ENCODE measurements at places on chromosomes 3 and 15.

DNA sequence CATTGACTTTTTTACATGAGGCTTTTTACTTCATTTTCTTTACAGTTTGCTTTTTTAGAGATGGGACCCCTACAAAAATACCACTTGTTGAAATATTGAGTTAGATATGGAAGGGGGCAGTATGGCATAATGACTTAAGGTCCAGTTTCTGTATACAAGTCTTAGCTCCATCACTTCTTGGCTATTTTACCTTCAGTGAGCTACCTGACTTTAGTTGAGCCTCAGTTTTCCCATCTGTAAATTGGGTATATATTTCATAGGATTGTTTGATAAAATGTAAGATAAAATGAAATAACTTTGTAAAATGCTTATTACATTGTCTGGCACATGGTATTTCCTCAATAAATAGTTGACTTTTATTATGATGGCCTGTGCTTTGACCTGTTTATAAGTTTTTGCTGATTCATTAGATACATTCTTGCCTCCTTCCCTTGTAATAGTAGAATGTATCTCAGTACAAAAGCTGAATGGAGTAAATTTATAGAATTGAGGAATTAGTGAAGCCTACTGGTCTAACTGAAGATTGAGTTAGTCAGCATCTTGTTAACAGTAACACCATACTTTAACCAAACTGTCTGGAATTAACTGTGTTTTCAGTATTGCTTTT is 27.6 kb downstream of the TBC1D23 start:
- no peak for DNase-seq

DNA sequence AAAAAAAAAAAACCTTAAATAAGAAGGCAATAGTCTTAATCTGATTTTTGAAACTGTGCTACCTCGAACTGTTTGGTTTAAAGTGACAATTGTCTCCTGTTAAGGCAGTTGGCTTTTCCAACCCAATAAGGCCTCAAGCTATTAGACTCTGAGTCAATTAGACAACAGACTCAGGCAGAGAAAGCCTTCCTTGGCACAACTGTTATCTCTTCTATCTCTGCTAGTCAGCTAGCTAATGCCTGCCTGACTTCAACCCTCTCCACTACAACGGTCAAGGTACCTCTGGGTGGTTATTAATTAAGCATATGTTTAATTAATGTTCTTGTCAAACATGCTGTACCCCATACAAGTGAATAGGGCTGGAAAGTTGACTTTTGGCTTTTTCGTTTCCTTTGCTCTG is 110.2 kb upstream of the NLGN1 start:
- DNase-seq: no peak

GRCh38 chr3:114872588-114872987 is 274.5 kb downstream of the ZBTB20 start:
- DNase-seq: no peak

- no peak for DNase-seq
Measured at GRCh38 chr3:49329186-49329585, 10.7 kb downstream of the USP4 start.

- no peak for DNase-seq
Measured at GRCh38 chr3:76438971-76439370, 600.9 kb upstream of the ROBO2 start.

DNA sequence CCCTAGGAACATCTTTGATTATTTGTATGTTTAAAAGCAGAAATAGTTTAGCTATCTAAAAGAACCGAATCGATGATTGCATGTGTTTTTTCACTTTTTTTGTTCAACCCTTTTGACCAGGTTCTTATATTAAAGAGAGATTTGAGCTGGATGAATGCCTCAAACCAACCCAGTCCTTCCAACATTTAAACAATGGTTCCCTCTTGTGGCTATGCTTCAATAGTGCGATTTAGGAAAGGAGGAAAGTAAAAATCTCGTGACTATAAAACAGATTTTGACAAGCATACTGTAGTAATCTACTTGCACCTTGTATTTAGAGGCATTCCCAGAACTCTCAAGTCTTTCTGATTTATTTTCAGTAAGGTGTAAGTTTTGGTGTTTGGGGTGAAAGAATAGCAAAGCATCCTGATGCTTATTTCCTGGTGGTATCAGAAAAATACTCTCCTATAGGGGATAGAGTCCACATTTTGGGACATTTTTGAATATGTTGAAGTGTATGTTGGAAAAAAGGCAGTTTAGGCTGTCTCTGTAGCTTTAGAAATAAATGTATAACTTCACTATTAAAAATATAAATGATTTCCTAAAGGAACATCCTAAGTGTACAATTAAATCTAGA is 159.6 kb upstream of the KCNH8 start:
- no peak for DNase-seq

- DNase-seq: peak; percentile 49
Measured at GRCh38 chr3:65995030-65995429, 43.7 kb downstream of the MAGI1 start.

GRCh38 chr3:78041486-78041885 is 1001.6 kb downstream of the ROBO2 start:
- no peak for DNase-seq

- peak; percentile 72 for DNase-seq
Measured at GRCh38 chr15:51281368-51281967, 56.9 kb downstream of the CYP19A1 start.

DNA sequence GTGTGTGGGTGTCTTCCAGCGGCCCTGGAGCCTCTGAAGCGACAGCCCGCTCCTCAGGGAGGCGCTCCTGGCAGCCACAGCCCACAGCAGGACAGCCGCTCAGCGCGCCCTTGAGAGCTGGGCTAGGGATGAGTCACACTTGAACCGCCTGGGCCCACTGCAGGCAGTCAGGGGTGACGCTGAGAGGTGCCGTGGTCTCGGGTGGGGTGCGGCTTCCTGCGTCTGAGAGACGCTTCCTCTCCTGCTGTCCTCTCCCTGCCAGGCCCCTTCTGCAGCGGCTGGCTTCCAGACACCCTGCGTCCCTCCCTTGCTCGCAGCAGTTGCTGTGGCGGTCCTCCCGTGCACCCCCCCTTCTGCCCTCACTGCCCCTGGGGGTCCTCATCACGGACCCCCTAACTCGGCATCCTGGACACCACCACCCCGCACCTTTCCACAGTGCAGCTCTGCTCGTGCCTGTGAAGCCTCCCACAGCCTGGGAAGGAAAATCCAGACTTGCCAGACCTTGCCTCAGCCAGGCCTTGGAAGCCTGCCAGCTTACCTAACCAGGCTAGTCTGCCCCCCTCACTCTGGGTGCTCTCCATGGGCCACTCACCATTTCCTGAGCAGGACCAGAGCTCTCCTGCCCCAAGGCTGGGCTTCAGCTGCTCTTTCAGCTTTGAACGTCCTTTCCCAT is 1.1 kb upstream of the SPTBN5 start:
- DNase-seq: peak; percentile 63

DNA sequence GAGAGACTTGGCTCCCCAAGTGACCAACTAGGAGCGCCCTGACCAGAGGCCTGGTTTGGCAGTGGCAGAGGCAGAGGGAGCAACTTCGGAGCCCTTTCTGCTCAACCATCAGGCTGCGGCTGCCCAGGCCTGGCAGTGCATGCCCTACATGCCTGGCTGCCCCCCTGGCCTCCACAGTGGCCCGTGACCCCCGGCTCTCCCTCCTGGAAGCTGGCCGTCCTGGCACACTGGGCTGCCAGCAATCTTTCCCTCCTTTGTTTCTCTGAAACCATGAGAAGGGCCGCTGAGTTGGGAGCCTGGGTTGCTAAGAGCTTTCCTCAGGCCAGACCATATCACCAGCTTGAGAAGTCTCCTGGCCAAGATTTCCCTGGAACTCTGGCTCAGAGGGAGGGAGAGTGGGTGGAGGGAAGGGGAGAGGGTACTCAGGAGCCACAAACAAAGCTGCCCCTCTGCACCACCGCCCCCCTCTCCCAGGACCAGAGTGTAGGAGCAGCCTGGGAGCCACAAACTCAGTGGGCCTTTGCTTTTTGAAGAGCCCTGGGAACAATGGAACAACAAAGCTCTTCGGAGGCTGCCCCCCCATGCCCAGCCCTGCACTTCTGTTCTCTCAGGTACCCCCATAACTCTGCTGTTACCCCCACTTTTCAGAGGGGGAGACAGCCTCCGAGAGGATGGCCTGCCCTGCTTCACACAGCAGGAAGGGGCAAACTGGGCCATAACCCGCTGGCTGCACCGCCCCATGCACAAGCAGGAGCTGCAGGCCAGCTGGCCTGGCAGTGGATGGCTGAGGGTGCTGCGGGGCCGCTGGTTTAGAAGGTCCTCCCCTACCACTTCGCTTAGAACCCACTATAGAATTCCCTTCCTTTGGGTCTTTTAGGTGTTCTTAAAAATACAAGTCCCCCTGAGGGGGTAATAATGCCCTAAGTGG is 11.3 kb downstream of the CORO2B start:
- peak; percentile 35 for DNase-seq

GRCh38 chr3:41717641-41718040 is 244.3 kb downstream of the ULK4 start:
- DNase-seq: no peak

GRCh38 chr3:152058856-152059255 is 185.4 kb downstream of the SUCNR1 start:
- no peak for DNase-seq

DNA sequence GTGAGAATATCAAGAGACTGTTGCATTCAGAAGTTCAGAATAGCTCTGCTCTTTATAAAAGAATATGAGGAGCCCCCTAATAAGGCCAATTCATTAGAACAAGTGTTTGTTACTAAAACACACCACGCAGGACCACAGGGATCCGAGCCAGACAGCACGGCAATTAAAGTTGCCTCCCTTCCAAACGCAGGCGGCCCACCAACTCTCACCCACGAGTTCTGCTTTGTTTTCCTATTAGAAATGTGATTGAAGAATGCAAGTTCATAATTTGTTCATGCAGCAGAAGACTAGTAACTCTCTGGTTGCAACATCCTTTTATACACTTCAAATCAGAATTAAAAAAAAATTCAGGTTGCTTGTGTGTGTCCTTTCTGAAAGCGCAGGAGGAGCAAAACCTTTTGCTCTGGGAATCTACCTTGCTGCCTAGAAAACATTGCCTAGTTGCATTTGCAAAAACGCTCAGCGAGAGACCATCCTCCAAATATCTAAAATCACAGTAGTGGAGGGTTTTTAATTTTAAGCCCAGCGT is 1044.1 kb upstream of the NR2F2 start:
- DNase-seq: no peak

DNA sequence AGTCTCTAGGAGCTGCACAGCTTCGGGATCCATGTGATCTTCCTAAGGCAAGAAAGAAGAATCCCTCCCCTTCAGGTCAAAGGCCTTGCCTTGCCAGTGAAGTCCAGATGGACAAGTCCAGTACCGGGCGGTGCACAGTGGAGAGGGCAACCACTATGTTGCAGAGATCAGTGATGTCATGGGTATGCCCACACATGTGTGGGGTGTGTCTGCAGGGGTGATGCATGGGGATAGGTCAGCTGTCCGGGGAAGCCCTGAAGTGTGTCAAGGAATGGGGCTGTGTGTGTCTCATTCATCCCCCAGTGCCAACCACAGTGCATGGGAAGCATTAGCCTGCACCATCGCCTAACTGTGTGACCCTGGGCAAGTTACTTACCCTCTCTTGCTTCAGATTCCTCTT is 66.5 kb downstream of the TLE3 start:
- peak; percentile 34 for DNase-seq

DNA sequence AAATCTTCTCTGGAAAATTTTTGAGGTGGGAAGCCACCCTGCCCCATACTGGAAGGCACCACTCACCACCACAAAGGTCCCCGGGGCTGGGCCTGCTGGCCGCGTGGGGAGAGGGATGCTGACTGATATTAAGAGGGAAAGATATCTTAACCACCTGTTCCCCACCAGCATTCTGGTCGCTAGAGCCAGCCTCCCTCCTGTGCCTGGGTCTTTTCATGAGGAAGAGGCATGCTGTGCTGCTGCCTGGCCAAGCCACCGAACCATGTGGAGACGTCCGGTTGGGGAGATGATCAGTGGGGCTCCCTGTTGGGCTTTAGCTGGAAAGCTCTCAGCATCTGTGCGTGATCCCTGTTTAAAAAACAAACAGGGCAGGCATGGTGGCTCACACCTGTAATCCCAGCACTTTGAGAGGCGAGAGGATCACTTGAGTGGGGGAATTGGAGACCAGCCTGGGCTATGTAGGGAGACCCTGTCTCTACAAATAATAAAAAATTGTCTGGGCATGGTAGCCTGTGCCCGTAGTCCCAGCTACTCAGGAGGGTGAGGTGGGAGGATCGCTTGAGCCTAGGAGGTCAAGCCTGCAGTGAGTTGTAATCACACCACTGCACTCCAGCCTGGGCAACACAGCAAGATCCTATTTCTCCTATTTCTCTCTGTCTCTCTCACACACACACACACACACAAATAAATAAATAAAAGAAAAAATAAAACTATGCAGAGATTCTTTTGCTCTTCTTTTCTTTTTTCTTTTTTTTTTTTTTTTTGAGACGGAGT is 1.0 kb downstream of the KLHL18 start:
- DNase-seq: peak; percentile 53

GRCh38 chr15:70584441-70584837 is 178.9 kb downstream of the UACA start:
- no peak for DNase-seq

GRCh38 chr3:190261015-190261414 is 61.2 kb downstream of the CLDN1 start:
- DNase-seq: no peak

DNA sequence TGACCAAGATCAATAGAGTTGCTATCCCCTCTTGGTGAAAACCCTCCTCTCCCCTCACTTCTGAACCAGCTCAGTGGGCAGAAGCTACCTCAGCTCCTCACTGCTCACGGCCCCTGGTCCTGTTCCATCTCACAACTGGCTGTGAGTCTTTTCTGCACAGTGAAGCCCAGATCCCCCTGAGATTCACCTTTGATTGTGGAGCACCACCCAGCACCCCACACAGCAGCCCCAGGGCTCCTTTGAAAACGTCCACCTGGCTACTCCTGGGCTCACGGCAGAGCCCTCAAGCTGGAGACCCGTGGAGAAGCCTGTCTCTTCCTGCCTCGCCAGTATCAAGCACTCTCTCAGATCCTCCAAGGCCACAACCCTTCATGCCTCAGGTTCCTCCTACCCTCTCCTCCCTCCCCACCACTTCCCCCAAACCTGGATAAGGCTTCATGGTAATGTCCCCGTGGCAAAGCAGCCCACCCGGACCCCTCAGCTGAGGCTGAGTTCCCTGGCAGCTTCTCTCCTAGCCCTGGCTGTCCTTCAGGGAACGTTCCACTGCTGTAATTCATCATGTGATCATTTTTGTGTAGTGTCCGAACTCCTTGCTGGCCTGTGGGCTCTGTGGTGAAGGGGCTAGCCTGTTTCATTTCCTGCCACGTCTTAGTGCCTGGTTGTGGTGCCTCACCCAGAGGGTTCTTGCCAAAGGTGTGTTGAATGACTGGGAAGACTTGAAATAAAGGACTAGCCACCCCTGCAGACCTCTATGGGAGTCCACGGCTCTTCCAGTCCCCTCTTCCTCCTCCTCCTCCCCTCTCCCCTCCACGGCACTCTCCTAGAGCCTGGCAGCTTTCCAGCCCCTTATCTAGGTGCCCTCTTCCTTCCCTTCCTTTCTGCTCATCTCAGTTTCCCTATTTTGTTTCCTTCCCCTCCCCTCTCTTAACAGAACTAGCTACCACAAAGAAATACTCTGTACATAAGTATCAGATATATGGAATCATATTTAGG is 44.5 kb downstream of the KY start:
- no peak for DNase-seq

GRCh38 chr3:59318881-59319280 is 269.1 kb upstream of the CFAP20DC start:
- no peak for DNase-seq

All from Peyer's patch (tissue), 4 donors.